ENCODE measurements at places on chromosomes 2 and 18.

DNA sequence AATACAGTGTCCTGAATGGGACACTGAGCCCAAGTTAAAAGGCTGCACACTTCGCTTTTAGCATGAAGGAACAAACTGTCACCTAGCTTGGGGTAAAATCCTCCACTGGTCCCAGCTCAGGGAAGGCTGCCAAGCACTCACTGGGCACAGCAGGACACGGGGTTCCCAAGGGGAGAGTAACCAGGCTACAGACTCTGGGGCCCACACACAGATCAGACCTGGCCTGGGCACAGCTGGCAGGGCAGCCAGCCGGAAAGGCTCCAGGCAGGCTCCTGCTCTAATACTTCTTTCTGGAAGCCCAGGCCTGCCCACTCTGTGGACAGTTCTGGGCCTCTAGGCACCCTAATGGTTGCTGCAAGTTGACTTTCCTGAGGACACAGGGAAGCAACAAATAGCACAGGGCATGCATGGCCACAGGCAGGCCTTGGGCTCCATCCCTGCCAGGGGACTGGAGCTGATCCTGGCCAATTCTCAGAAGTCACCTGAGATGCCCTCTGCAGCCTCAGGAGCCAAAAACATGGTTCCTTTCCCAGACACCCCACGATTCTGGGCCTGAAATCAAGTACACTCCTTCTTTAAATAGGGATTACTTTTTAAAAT lies 18.7 kb upstream of the SULT1C3 start:
- DNase-seq: no peak

DNA sequence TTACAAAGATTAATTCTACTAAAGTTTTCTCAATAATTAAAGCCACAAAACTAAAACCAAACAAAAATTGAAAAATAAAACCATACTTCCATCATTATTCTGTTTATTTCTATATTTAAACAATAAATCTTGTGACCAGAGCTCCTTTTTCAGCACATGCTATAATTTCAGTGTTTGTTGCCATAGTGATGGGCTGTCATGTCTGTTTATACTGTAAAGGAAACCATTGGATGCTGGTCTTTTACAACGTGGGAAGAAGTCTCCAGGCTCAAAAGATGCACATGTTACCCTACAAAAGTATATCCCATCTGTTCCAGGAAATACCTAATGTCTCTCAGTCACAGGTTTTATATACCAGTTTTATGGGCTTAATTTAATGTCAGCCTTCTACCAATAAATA lies 100.1 kb upstream of the MC2R start:
- DNase-seq: no peak

- DNase-seq: no peak
Observed at GRCh38 chr2:222609381-222609780, 46.5 kb downstream of the FARSB start.

DNA sequence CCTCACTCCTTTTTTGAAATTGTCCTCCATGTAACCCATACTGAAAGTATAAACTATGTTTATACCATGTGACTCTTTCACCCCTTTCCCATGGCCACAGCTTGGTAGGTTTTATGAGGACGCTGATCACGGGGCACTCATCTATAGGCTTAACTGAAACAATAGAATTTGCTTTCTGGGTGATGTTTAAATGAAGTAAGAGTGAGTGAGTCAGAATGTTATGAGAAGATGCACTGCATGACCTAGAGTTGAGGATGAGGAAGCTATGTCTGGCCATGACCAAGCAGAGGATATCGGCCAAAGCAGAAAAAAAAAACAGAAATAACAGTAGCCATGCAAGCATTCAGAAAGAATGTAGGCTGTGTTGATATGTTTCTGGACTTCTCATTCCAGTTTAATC lies 34.9 kb downstream of the SCN1A start:
- DNase-seq: no peak

- DNase-seq: no peak
Observed at GRCh38 chr2:122244598-122245229, 489.3 kb downstream of the TSN start.

DNA sequence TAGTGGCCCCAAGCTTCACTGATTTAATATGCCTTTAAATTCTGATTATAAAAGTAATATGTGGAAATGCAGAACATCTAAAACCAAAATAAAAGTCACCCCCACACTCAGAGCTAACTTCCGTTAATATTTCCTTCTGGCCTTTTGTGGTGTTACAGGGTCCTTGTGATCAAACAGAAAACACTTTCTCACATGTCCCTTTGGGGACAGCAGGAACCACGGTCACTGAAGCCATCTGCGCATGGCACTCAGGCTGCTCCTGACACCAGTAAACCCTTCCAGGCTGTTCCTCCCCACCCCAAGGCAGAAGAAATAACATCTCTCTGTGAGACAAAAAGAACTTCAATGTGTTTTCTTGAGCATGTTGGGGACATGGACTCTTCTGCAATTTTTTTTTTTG lies 25.1 kb upstream of the GPR17 start:
- no peak for DNase-seq

- no peak for DNase-seq
Observed at GRCh38 chr2:197089655-197090054, 163.1 kb upstream of the PGAP1 start.

DNA sequence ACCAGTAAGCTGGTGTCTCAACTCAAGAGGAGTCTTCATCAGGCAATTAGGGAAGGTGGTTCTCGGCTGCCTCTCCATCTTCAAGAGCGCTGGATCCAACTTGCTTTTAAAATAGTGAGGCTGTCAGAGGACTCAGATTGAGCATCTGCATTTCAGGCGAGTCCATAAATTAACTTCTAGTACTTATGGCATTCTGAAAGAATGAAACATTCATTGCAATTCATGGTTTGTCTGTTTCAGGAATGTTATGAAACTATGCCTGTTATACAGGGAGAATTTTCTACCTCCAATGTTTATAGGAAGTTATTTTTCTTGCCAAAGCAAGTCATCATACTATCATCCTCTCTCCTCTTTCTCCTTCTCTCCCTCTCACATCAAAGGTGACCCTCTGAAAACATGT lies 883.2 kb downstream of the SLC4A3 start:
- no peak for DNase-seq

- DNase-seq: no peak
Observed at GRCh38 chr2:177921726-177922125, 150.9 kb downstream of the PDE11A start.

DNA sequence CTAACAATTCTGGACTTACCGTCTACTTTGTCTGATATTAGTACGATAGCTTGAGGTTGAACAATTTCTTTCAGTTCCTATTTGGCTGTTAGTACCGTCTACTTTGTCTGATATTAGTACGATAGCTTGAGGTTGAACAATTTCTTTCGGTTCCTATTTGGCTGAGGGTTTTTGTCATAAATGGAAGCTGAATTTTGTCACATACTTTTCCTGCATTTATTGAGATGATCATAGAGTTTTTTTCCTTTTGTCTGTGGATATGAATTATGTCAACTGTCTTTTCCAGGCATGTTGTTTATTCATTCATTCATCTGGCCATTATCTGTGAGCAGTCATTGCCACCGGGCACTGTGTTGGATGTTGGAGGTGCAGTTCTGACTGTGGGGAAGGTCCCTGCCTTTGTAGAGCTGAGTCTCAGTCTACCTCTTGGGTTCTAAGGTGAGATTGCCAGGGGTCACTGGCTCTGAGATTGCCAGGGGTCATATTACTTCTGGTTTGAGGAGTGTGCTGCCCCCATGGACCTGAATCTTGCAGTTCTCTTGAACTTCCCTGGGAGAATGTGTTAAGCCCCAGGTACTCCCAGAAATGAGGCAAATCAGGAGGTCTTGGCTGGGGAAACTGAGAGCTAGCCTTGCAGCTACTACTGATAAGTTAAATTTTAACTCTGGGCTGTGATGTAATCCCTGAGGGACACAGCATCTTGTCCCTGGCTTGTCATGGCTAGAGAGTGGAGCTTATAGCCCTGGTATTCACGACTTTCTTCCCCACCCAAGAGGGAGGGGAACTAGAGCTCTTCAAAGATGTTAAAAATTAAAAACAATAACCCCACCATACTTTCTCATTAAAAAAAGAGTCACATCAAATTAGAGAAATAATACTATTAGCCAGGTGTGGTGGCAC lies 89.1 kb upstream of the MBOAT2 start:
- DNase-seq: no peak

DNA sequence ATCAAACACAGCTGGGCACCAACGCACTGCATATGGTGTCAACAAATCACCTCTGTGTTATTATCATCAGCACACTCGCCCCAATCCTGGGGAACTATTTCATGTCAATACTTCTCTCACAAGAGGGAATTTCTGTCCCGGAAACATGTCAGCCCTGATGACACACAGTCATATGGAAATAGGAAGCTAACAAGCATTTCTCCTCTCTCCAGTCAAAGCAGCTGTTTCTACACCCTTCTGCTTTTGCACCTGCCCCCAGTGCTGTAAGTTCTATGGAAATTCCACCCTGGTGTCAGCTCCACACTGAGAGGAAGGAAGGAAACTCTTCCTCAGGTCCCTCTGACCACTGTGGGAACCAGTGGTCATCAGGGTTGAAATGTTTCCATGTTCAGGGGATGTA lies 447.6 kb upstream of the ID2 start:
- peak; percentile 29 for DNase-seq

- DNase-seq: no peak
Observed at GRCh38 chr18:25074925-25075324, 277.0 kb downstream of the ZNF521 start.

DNA sequence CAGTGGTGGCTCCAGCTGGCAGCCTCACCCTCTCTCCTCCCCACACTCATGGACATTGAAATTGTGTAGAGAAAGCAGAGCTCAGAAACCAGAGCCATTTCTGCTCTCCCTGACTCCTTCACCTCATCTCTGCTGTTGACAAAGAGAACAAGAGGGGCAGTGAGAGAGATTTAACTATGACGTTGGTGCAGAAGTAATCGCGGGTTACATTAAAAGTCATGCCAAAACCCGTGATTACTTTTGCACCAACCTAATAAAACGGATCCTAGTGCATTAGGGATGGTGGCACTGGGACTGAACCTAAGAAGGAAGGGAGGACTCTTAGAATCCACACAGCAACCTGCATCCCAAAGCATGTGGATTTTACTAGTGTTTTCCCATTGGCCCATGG lies 113.3 kb upstream of the CDC42EP3 start:
- DNase-seq: peak; percentile 5

DNA sequence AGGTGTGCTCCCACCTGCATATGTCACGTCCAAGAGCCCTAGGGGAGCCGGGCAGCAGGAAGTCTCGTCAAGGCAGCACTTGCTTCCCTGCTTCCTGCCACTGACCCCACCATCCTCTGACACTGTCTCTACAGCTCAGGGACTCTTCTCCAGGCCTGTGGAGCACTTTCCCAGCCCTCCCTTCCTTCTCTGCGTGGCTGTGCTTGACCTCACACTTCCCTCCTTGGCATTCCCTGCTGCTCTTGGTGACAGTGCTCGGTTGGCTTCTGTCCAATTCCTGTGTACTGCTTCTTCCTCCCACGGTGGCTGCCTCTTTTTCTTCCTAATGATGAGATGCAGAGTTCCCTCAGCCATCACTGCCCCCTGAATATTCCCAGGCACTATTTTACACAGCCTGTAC lies 2.8 kb downstream of the CIDEA start:
- DNase-seq: no peak

- no peak for DNase-seq
Observed at GRCh38 chr2:172323861-172324597, 103.4 kb upstream of the ITGA6 start.

GRCh38 chr2:186339716-186340115 lies 146.3 kb upstream of the ZC3H15 start:
- DNase-seq: no peak

DNA sequence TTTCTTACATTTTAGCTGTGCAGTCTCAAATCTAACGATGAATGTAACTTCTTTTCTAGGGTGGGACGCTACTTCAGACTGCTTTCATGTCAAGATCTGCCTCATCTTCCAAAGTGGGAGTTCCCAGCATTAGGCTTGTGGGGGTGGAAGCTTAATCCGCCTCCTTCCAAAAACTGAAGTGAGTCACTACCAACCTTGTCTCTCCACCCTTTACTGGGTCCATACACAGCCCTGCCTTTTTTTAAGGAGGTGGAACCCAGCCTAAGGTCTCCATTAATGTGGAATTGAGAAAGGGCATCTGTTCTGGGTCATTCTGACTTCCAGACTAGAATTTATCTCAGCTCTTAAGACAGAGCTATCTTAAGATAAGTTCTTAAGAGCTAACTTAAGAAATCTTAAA lies 42.0 kb upstream of the NFE2L2 start:
- no peak for DNase-seq

- no peak for DNase-seq
Observed at GRCh38 chr18:5628512-5629255, 84.9 kb upstream of the EPB41L3 start.

GRCh38 chr2:26463244-26464192 lies 14.4 kb downstream of the OTOF start:
- no peak for DNase-seq

DNA sequence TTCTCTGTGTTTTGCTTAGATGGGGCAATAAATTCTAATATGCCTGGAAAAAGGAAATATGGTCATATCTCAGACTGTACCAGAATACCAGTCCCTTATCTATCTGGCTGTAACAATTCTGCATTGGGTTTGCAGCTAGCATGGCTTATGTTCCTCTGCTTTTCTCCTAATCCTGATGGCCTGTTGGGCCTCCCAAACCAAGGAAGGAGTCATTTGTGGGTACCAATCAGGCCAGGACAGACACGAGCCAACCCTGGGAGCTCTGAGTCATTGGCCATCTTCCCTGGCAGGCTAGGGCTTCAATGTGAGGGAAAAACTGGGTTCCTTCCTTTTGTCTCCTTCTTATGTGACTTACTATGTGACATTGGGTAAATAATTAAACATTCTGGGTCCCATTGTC lies 12.0 kb downstream of the SMARCAL1 start:
- no peak for DNase-seq

DNA sequence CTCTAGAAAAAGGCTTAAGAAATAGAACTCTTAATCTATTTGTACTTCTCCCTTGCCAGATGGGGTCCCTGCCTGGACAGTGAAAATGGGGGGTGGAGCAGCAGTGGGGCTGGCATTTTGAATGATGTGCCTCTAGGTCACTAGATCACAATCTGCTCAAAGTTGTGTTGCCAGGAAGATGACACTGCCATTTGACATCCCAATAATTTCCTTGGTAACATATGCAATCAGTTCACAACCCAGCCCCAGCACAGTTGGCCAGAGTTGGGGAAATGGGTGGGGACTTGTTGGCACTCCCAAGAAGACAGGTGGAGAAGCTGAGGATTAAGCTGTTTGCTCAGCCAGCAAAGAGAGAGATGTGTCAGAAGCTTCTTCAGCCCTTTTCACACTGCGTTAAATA lies 558.3 kb upstream of the KLHL29 start:
- DNase-seq: no peak

GRCh38 chr2:146874260-146874658 lies 970.6 kb upstream of the ACVR2A start:
- no peak for DNase-seq

DNA sequence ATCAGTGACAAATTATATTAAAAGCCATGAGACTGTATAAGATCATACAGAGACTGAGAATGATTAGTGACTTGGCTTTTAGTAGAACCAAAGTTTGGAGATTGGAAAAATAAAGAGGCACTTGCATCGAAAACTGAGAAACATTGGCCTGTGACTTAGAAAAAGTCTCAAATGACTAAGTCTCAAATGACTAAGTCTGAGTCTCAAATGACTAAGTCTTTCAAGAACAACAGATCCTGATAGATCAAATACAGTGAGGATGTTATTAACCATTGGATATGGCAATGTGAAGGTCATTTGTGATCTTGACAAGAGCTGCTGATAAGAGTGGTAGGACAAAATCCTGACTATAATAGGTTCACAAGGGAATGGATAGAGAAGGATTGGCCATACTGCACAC lies 135.5 kb upstream of the FANCL start:
- no peak for DNase-seq

- DNase-seq: no peak
Observed at GRCh38 chr2:7013471-7014160, 96.4 kb downstream of the RNF144A start.

All from DMS153 (cell line).